Skeletal muscle cell (primary cell): ENCODE measurements at places on chromosomes 2 and 18.

- no peak for DNase-seq
Measured at GRCh38 chr18:3653263-3653850, 203.4 kb downstream of the TGIF1 start.

GRCh38 chr2:229903037-229903436 lies 18.8 kb downstream of the TRIP12 start:
- DNase-seq: no peak

DNA sequence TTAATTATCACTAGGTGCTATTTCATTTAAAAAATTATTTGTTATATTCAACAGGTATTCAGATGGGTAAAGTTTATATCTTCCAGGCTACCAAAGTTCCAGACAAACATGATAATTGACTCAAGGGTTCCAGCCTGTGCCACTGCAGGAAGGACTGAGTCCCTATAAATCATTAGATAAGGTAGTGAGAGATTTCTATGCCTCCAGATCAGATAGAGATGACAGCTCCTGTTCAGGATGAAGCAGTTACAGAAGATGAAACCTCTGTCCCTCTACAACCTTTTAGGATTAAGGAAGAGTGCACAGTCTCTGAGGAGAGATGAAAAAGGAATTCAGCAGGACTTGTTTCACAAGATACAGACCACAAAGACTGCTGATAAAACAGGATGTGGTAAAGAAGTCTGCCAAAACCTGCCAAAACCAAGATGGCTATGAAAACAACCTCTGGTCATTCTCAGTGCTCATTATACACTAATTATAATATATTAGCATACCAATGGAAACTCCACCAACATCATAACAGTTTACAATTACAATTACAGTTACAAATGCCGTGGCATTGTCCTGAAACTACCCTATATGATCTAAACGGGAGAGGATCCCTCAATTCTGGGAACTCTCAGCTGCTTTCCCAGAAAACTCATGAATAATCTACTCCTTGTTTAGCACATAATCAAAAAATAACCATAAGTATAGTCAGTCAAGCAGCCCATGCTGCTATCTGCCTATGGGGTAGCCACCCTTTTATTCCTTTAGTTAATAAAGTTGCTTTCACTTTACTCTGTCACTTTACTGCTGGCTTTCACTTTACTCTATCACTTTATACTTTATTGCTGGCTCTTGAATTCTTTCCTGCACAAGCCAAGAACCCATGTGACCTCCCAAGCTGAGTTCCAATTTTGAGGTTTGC lies 288.5 kb downstream of the PDE11A start:
- peak; percentile 69 for DNase-seq

DNA sequence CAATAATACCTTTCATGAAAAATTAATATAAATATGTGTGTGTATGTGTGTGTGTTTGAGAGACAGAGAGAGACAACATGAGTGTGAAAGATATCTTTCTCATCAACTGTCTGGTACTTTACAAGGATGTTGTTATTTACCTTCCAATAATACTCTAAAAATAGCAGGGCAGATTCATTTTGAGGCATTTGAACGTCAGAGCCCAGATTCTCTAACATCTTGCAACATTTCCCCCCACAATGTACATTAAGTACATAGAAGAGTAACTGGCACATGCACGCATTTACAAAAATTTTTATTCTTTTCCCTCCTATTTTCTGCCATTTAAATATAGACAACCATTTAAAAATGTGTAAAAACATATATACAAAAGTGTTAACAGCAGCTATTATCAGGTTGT lies 100.9 kb downstream of the PID1 start:
- DNase-seq: no peak

GRCh38 chr18:68436485-68436884 lies 278.4 kb downstream of the TMX3 start:
- DNase-seq: no peak

GRCh38 chr2:159035790-159036411 lies 67.5 kb downstream of the TANC1 start:
- DNase-seq: peak; percentile 35

DNA sequence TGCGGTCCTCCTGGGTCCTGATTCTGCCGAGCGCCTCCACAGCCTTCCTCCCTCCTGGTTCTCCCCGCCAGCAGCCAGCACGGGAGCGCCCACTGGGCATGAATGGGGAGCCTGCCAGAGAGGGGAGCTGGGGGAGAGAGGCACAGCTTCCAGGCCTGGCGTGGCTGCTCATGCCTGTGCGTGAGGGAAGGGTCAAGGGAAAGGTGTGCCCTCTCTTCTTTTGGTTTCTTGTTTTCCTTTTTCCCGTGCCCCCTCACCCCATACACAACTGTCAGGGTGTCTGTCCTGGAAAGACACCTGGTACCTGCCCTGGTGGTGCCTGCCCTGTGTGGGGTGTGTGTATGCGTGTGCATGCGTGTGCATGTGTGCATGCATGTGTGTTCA lies 4.7 kb upstream of the NEURL3 start:
- no peak for DNase-seq

- DNase-seq: no peak
Measured at GRCh38 chr2:144500563-144500962, 19.4 kb downstream of the ZEB2 start.

GRCh38 chr2:152627351-152627957 lies 89.8 kb downstream of the PRPF40A start:
- no peak for DNase-seq

DNA sequence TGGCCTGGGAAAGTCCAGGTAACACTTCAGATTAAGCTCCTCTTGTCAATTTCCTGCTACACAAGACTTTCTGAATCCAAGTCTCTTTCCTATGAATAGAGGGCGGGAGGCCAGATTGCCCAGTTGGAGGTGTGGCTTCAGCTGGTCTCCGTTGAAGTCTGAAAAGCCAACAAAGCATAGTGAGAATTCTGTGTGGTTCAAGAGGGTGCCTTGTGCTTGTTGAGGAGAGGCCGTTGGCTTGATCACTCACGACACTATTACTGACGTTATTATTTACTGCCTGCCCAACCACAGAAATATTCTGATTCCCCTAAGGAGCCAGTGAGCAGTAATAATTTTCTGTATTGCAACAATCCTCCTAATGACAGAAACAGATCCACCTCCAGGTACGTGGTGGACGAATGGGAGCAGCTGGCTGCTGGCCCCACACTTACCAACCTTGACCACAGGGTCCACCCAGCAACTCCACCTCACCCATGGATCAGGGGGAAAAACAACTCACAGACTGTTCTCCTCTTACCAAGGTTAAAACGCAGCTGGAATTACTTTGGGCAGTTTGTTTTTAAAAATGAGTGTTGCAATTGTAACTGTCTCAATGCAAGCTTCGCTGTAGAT lies 21.9 kb downstream of the NRP2 start:
- DNase-seq: peak; percentile 70

GRCh38 chr2:109144271-109144670 lies 15.3 kb downstream of the SH3RF3 start:
- no peak for DNase-seq

- no peak for DNase-seq
Measured at GRCh38 chr2:239819974-239820555, 205.1 kb downstream of the NDUFA10 start.

DNA sequence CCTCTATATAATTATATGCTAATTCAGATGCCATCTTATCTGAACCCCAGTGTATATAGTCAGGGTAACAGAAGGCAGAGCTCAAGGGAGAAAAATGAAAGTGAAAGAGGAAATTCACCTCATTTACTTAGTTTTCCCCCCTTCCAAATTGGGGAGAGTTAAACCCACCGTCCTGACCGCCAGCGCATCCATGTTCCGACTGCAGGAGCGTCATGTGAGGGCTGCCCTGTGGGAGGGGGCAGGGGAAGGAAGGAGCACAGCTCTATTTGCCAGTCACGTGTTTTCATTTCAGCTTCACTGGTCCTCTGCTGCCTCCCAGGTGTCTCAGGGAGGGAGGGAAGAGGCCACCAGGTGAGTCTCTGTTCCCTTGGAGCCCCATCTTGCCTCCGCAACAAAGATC lies 13.2 kb downstream of the CNNM4 start:
- no peak for DNase-seq

DNA sequence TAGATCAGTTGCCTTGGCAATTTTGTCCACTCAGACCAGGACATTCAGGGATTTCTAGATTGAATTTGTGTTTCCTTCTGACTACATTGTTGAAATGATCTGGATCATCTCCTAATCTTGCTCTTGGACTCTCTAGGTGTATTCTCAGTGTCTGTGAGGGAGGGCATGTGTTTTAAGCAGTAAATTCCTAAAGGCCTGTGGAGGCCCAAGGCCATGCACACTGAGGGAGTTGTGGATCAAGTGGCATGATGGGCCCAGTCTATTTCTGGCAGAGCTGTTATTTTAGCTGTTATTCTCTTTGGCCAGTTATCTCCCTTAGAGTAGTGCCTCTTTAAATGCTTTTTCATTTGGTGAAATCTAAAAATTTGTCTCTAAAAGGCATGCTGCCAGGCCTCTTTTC lies 144.9 kb downstream of the RPIA start:
- DNase-seq: no peak
